NCI-H1436 treated with DMSO at 0.1 percent for 48 hours (cell line): ENCODE measurements at places on chromosomes 11 and 22.

- no peak for DNase-seq
Observed at GRCh38 chr22:39690881-39691605, 120.5 kb downstream of the CACNA1I start.

- no peak for DNase-seq
Observed at GRCh38 chr11:125554038-125554437, 15.2 kb upstream of the EI24 start.

- DNase-seq = no peak
Observed at GRCh38 chr11:11149671-11150459, 203.2 kb downstream of the CSNK2A3 start.

DNA sequence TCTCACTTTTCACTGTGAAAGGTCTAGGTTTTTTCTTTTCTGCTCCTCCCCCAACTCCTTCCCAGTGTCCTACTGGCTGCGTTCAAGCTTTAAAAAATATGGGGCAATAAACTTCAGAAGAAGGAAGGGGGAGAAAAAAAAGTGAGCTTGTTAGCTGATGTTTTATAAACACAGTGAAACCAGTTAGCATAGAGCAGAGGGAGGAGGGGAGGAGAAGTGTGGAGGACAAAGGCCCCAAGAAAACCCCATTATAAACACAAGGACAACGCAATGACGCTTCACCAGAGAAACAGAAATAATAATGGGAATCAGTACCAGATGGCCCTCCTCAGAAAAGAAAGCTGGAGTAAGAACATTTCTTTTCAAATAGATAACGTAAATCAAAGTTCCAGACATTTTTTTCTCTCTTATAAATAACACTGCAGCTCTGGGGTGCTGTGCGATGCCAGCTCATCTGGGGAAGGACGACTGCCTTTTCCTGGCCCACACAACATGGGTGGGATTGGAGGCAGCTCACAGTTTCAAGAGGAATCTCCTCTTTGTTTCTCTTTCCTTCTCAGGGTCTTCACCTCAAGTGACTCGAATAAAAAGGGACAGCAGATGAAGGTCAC lies 235.4 kb upstream of the NARS2 start:
- no peak for DNase-seq

- DNase-seq = peak; percentile 70
Observed at GRCh38 chr11:114166897-114167323, 107.4 kb downstream of the ZBTB16 start.

DNA sequence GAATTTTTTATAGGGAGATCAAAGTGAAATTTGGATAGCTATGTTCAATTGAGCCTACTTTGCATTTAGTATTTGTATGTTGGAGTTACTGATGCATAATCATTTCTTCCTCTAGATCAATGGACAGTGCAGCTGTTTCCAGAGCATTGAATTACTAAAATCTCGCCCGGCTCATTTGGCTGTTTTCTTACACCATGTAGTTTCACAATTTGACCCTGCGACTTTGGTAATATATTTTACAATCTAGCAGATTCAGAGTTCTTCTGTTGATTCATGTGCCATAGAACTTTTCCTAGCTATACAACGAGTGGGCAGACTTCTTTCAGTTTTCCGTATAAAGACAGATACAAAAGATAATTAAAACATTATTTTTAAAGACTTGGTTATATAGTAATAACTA lies 70.0 kb upstream of the GRIK4 start:
- no peak for DNase-seq

DNA sequence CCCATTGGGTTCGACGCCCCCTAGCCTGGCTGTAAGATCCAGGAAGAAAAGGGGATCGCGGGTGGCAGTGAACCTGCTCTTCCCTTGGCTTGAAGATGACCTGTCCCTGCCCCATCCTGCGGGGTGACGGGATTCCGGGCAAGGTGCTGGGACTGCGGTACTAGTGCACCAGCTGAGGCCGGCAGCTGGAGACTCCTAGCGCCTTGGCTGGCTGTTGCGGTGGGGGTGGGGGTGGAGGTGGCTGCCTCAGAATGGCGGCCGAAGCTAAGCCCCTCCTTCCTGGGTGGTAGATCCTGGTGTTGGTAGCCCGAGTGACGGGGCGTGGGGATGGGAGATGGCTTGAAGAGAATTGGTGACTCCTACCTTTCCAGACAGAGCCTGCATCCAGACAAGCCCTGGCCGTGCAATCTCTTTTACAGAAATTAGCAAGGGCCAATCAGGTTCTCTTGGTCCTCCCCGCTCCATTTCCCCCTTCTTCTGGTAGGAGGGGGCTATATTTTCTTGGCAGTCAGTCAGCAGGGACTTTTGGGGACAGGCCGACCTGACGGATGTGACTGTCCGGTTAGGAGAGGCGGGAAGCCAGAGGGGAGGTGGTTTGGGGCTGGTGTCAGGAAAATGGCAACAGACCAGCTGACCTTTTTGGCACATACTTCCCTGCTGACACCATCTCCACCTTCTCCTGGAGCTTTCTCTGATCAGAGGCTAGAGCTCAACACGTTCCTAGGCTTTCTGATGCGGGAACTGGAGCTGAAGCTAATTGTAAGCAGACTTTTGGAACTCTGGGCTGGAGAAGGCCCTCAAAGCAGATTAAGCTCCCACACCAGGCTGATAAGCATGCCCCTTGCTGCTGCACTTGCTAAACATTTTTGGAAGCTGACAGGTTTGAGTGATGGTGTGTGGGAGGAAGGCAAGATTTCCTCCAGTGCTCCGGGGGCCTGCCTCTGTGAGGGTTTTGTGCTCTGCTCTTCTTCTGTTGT lies 2.0 kb downstream of the NAV2 start:
- DNase-seq = no peak

DNA sequence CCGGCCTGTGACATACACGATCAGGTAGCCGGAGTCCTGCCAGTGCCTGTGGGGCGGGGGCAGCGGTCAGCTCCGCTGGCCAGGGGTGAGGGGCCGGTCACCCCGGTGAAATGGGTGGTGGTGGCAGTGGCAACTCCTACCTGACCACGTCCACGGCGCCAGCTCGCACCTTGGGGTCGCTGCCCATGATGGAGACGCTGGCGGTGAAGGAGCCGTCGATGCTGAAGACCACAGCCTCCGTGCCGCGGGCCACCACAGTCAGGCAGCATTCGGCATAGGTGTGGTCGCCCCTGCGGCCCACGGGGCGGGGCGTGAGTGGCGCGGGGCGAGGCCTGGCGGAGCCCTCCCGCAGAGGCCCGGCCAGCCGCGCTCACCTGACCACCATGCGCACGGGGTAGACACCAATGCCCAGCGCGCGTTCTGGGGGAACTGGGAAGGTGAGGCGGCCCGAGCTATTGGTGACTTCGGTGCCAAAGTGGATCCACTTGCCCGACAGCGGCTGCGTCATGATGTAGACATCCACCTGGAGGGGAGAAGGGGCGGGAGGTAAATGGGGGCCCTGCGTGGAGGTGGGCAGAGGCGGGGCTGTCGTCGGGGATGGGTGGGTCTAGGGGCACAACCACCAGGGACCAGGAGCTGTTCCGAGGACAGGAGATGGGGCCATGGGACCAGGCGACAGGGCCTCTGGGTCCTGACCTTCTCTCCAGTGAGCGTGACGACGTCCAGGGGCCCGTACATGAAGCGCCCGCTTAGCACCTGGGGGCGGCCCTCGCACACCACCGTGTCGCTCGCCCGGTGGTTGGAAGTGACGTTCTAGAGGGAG lies 10.9 kb downstream of the AIP start:
- DNase-seq = no peak

- no peak for DNase-seq
Observed at GRCh38 chr22:23287136-23288095, 107.1 kb downstream of the BCR start.

GRCh38 chr11:75365711-75366181 lies 14.3 kb upstream of the ARRB1 start:
- no peak for DNase-seq

DNA sequence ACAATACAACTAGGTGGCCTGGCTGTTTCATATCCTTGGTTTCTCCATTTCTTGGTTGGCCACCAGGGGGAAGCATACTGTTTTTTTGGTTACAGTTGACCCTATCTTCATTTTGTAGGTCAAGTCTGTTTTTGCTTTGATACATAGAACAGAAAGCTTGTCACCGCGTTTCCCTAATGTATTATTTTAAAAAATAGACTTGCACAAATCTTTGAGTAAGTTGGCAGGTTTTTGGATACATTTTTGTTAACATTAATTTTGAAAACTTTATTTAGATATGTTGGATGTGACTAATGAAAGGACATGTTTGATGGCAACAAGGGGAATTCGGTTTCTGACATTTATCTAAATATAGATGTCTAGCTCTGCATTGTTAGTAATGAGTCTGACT lies 3.0 kb downstream of the NCR3LG1 start:
- DNase-seq = peak; percentile 35

GRCh38 chr11:1499899-1500298 lies 13.3 kb upstream of the MOB2 start:
- DNase-seq = no peak

GRCh38 chr11:46363455-46364005 lies 16.3 kb downstream of the DGKZ start:
- no peak for DNase-seq

DNA sequence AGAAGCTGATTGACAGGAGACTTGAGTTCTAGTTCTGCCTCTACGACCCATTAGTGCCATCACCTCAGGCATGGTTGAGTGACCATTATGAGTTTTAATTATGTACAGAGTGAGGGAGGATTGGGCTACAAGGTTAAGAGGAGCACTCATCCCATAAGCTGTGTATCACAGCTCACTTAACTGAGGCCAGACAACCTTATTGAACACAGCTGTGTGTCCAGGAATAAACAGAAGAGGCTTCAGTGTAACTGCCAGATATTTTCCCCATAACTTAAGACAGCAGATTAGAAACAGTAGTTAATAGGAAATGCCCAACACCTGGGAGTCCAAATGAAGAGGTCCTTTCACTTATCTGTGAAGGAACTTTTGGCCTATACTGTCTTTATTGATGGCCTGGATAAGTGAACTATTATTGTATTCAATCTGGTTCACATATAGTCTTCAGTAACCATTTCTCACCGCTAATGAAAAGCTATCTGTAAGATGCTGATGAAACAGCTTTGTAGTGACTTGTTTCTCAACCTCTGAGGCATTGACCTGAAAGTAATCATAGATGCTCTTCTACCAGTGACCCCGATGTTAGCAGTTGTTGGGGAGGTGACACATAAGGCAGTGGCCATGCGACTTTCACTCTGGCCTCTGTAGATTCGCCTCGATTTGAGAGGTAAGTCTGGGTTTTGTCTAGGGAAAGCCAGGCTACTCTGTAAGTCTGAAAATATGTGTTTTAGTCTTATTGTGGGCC lies 41.7 kb downstream of the YAP1 start:
- no peak for DNase-seq

GRCh38 chr22:29301716-29302401 lies 4.6 kb upstream of the GAS2L1 start:
- no peak for DNase-seq

DNA sequence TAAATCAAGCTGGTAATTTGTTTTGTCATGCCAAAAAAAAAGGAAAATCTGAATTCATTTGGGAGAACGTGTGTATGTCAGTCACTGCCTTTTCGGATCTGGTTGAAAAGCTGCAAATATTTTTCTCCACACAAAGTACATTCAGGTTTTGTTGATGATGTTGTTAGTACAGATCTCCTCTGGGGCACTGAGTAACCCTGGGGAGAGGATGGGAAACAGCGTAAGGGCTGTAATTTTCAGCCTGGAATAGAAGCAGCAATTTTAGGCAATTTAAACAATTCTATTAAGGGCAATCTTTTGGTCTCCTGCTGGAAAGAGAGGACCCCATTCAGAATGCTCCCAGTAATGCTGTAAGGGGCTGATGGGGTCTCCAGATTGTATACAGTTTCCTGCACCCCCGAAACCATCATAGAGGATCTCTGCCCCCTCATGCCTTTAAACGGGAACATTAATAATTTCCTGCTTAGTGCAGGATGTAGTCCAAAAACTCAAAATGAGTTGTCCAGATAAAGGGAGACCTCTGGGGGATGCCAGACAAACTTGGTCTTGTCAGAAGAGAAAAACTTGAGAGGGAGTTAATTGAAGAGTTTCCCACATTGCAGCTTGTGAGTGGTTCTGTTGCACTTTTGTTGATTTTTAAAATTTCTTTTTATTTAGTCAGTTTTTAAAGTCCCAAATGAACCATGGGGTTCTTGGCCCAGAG lies 132.3 kb downstream of the COMMD9 start:
- no peak for DNase-seq

DNA sequence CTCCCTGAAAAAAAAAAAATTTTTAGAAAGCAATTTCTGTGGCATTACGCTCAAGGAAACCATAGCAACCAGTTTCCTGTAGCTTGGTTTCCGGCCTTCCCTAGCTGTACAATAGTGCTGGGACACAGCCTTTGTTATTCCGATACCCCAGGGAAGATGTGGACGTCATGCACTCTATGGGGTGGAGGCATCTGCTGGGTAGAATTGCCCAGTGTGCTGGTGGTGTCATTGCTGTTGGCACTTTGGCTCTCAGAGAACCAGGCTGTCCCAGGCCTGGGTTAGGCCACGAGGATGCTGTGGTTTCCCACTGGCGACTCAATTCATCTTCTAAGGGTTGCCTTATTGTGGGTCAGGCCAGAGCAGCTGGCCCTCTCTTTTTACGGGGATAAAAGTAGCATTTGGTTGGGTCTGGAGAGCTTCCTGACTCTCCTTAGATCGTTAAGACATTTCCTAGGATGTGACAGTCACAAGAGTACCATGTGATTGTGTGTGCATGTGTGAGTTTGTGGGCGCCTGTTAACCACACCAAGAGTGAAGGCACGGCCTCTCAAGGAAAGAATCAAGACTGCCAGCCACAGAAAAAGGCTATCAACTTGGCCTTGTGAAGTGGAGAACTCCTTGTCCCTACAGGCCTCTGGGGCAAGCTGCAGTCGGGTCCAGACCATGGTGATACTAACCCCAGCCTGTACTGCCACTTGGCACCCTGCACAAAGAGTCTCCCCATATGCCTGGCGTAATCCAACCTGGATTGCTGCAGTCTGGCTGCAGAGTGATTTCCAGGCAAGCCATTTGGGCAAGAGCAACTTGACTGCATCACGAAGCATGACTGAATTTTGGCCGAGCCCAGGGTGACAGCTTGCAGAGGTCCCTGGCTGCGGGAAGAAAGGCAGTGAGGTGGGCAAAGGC lies 35.9 kb upstream of the NAV2 start:
- no peak for DNase-seq

DNA sequence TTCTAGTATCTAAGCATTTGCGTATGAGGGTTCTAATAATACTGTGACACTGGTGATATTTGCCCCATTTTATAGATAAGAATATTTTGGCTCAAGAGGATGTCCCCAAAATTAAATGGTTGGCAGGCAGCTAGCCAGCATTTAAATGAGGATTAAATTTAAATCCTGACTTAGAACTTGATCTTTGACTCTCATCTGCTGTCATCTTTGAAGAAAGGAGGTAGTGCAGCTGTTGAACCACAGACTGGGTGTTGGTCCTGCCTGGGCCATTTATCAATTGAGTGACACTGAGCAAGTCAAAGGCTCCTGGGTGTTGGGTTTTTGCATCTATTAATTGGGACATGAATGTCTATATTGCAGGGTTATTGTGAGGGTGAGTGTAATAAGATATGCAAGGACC lies 112.3 kb downstream of the INSC start:
- no peak for DNase-seq

- no peak for DNase-seq
Observed at GRCh38 chr11:60872961-60873524, 5.7 kb downstream of the ZP1 start.

DNA sequence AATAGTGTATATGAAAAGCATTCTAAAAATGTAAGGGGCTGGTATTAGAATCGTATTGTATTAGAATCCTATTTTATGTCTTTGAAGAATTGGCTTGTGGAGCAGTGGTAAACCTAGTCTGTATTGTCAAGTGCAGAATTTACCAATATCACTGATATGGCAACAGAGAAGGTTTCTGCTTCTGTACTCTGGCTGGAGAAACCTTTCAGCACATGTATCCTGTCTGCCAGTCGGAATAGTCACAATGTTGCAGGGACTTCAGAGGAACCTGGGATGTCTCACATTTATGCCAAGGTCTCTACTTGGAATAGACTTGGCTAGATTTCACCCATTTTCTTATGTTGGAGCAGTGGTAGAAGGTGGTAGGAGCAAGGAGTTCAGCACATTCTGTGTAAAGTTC lies 4.4 kb downstream of the MTMR3 start:
- no peak for DNase-seq
